ENCODE measurements at places on chromosomes 1 and 21.
A peak's percentile ranks its signal among the peaks of the same experiment; 100 is the strongest.

- H3K4me1 ChIP-seq, result no peaks in the 10 kb centered on the region
- no peak overlapping the region for H3K4me3 ChIP-seq
- no peak overlapping the region for H3K27ac ChIP-seq
- H3K36me3 ChIP-seq, result no peaks in the 10 kb centered on the region
- H3K27me3 ChIP-seq, result no peaks in the 10 kb centered on the region
Measured at GRCh38 chr1:152397474-152397873, 16.6 kb downstream of the CRNN start.

DNA sequence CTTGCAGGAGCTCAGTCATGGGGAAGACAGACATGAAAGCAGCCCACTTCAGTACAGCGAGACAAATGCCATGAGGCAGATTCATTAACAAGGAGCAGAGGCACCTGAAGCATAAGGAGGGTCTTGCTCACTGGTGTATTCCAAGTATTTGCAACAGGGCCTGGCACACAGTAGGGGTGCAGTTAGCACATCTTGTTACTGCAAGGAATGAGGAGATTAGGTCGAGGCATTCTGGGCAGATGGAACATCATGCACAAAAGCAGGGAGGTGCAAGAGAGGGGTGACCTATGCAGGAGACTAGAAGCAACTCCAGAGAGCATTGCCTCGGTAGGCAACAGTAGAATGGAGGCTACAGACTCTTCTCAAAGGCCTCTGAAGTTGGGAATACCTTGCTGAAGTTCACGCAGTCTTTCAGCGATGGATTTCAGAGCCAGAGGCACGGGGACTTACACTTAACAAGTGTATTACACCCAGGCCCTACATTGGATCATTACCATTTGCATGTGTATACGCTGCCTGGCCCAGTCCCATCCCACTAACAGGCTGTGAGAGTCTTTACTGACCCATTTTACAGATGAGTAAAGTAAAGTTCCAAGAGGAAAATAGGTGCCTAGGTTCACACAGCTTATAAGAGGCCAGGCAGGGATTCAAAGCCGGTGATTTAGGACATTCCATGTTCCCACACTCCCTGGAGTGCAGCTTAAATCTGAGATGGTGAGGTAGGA lies 82.1 kb downstream of the TRABD2B start:
- H3K27me3 ChIP-seq, result no peaks in the 10 kb centered on the region
- H3K4me3 ChIP-seq, result no peak overlapping the region
- H3K4me1 ChIP-seq, result peaks cover 6% of the 10 kb centered on the region
- H3K27ac ChIP-seq, result no peak overlapping the region
- no peaks in the 10 kb centered on the region for H3K36me3 ChIP-seq

GRCh38 chr1:8238141-8239038 lies 79.5 kb upstream of the SLC45A1 start:
- H3K4me1 ChIP-seq, result no peaks in the 10 kb centered on the region
- H3K36me3 ChIP-seq, result no peaks in the 10 kb centered on the region
- H3K27me3 ChIP-seq, result no peaks in the 10 kb centered on the region
- H3K27ac ChIP-seq, result no peak overlapping the region
- DNase-seq, result no peak

- H3K27me3 ChIP-seq, result no peaks in the 10 kb centered on the region
- no peak overlapping the region for H3K27ac ChIP-seq
- no peak overlapping the region for H3K4me3 ChIP-seq
- no peaks in the 10 kb centered on the region for H3K36me3 ChIP-seq
Measured at GRCh38 chr1:62905309-62905708, 121.4 kb downstream of the ATG4C start.

- peaks cover 42% of the 10 kb centered on the region for H3K4me1 ChIP-seq
- H3K27ac ChIP-seq, result no peak overlapping the region
- no peaks in the 10 kb centered on the region for H3K27me3 ChIP-seq
- no peaks in the 10 kb centered on the region for H3K36me3 ChIP-seq
- peak; percentile 38 for DNase-seq
Measured at GRCh38 chr1:184161071-184161698, 109.7 kb downstream of the TSEN15 start.

DNA sequence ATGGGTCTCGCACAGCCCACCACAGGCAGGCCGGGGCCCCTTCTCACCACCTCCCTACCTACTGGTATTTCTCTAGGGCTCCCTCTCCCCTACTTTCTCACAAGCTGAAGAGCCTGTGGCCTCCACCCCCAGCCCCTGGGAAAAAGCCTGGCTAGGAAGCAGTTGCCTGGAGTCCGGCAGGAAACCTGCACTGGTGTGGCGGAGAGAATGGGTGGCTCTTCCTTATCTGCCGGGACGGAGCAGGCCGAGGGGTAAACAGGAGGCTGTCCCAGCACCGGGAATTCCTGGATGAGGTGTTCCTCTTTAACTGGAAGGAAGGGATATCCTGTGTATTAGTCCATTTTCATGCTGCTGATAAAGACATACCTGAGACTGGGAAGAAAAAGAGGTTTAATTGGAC lies 125.8 kb downstream of the TLR5 start:
- DNase-seq, result no peak
- no peak overlapping the region for H3K27ac ChIP-seq
- no peaks in the 10 kb centered on the region for H3K27me3 ChIP-seq
- no peak overlapping the region for H3K4me3 ChIP-seq
- H3K36me3 ChIP-seq, result no peaks in the 10 kb centered on the region
- peaks cover 4% of the 10 kb centered on the region for H3K4me1 ChIP-seq

DNA sequence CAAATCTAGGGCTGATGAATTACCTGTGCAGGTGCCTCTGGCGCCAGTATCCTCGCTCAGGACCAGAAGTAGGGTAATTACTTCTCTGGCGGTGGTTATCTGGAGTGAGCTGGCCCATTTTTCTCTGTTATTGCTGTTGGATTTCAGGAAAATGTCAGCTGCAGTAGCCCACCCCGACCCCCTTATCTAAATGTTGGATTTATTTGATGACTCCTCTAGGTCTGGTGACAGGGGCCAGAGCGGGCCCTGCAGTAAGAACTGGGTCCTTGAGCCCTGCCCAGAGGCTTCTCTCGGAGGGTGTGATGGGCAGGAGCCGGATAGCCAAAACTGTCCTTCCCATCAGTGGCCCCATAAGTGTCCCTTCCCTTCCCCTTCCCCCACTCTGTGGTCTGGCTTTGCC lies 384.3 kb downstream of the PTPRU start:
- DNase-seq, result no peak
- no peaks in the 10 kb centered on the region for H3K36me3 ChIP-seq
- H3K27ac ChIP-seq, result no peak overlapping the region
- H3K4me1 ChIP-seq, result no peaks in the 10 kb centered on the region
- peaks cover 9% of the 10 kb centered on the region for H3K27me3 ChIP-seq
- no peak overlapping the region for H3K4me3 ChIP-seq

GRCh38 chr1:169200319-169200718 lies 93.8 kb downstream of the ATP1B1 start:
- H3K27ac ChIP-seq, result no peak overlapping the region
- H3K27me3 ChIP-seq, result no peaks in the 10 kb centered on the region
- no peaks in the 10 kb centered on the region for H3K36me3 ChIP-seq
- DNase-seq, result no peak

DNA sequence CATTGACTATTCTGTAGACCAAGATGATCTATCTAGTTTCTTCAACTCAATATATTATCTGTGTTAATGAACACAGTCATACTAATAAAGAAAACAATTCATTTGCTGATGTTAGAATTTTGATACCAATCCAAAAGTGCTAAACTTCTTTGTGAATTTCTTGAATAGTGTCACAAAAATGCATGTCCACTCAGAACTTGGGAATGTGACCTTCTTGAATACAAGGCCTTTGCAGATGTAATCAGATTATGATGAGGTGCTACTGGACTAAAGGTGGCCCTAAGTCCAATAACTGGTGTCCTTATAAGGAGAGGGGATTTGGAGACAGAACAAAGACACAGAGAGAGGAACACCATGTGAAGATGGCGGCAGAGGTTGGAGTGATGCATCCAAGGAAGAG lies 305.8 kb upstream of the ZP4 start:
- H3K4me1 ChIP-seq, result no peaks in the 10 kb centered on the region
- no peak overlapping the region for H3K4me3 ChIP-seq
- no peaks in the 10 kb centered on the region for H3K36me3 ChIP-seq
- DNase-seq, result no peak
- H3K27me3 ChIP-seq, result no peaks in the 10 kb centered on the region

- no peak overlapping the region for H3K4me3 ChIP-seq
- no peak overlapping the region for H3K27ac ChIP-seq
- H3K4me1 ChIP-seq, result no peaks in the 10 kb centered on the region
Measured at GRCh38 chr1:156537027-156537426, 35.3 kb downstream of the IQGAP3 start.

DNA sequence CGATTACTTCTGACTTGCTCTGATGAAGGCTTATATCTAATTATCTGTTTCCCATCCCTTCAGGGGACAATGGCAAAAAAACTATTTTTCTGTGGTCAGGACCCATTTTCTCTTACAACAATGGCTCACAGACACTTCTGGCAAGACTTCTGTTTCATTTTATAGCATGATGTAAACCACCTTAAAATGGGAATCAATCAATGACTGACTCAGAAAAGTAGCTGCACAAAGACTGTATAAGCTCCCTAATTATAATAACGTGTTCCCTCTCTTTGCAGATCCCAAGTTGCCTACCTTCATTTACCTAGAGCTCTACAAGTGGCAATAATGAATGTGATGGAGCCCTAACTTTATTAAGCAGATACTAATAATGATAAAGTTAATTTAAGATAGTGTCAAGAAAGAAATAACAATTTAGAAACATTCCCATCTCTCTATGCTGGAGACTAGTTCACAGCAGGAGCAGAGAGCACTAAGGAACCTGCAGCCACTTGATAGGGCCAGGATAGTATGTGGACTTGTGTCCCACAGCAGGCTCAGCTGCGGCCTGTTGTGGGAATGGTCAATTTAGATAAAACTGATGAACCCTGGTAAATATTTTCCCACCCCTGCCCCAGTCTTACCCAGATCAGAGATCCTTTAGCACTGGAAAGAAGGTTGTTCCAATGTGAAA lies 538 bp downstream of the GBP2 start:
- no peaks in the 10 kb centered on the region for H3K27me3 ChIP-seq
- no peak for DNase-seq
- no peak overlapping the region for H3K27ac ChIP-seq
- peaks cover 3% of the 10 kb centered on the region for H3K4me1 ChIP-seq
- H3K36me3 ChIP-seq, result no peaks in the 10 kb centered on the region
- no peak overlapping the region for H3K4me3 ChIP-seq

DNA sequence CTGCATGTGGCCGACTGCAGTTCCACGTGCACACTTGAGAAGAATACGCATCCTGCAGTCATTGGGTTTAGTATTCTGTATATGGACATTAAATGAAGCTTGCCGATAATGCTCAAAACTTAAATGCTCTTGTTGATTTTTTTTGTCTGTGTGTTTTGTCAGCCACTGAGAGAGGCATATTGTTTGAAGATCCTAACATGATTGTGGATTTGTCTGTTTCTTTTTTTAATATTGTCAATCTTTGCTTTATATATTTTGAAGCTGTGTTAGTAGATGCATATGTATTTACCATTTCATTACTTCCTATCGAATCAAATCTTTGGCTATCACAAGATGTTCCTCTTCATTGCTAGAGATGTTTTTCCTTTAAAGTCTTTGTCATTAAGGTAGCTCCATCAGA lies 73.2 kb downstream of the FHAD1 start:
- no peak overlapping the region for H3K4me3 ChIP-seq
- H3K27me3 ChIP-seq, result no peaks in the 10 kb centered on the region
- no peaks in the 10 kb centered on the region for H3K36me3 ChIP-seq

DNA sequence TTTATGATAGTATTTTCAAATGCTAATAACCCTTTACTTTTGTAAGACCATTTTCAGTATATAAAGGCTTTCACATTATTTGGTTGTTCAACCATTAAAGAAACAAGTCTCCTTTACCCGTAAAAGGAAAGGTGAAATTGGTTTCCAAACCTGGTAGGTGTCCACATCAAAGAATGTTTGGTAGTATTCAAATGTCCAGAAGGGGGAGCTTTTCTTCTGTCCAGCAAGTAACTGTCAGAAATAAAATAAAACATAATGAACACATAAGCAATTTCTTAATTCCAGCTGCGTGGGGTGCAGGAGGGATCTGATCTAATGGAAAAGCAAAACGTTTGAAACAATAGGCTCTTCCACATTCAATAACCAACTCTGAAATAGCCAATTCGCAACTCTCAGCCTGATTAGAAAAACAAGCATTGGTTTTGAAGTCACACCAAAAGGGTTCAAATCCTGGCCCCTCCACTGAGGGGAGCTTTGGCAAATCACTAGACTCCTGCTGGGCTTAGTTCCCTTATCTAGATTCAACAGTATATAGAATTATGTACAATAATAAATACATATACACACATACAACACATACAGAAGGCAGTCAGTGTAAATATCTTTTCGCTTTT lies 11.0 kb downstream of the YIPF1 start:
- no peaks in the 10 kb centered on the region for H3K4me1 ChIP-seq
- no peaks in the 10 kb centered on the region for H3K36me3 ChIP-seq
- H3K4me3 ChIP-seq, result no peak overlapping the region
- no peak overlapping the region for H3K27ac ChIP-seq
- DNase-seq, result peak; percentile 12

DNA sequence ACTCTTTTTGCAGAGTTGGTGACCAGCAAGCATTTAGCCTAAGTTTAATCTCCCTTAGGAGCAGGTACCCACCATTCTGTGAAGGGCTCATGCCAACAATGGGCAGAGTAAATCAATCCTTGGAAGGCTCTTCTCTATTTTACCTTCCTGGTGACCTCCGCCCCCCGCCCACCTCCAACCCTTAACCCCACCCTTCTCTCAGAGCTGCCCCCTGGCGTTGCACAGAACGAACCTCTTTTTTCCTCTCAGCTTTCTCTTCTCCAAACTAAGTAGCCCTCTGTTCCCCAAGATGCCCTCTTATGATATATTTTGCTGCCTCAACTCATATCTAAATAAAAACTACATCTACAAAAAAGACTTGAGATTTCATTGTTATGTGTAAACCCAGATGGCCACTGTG lies 186.8 kb downstream of the SEC16B start:
- no peak overlapping the region for H3K4me3 ChIP-seq
- no peak overlapping the region for H3K27ac ChIP-seq
- DNase-seq, result no peak
- H3K4me1 ChIP-seq, result peaks cover 31% of the 10 kb centered on the region
- H3K27me3 ChIP-seq, result no peaks in the 10 kb centered on the region
- no peaks in the 10 kb centered on the region for H3K36me3 ChIP-seq

- H3K36me3 ChIP-seq, result no peaks in the 10 kb centered on the region
- no peak overlapping the region for H3K4me3 ChIP-seq
- no peak for DNase-seq
Measured at GRCh38 chr1:40339420-40340323, 22.6 kb upstream of the COL9A2 start.

Measured in A673 (cell line).